ENCODE measurements at places on chromosomes 13 and 19.

DNA sequence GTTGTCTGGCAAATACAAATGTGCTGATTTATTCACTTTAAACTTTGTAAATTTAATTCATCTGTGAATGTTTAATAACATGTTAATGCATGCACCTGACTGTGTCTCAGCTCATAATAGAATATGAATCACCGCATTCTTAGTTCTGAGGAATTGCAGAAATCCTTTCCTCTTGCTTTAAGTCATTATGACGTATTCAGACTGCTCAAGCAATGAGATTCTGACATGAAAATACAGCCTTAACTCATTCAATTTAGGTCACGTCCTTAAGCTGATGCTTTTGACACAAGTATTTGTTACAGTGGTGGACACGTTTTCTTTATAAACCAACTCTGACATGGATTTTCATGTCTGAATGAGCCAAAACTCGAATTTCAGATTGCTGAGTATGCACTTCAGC, 541.0 kb upstream of the KLF12 start:
- no peak for DNase-seq

DNA sequence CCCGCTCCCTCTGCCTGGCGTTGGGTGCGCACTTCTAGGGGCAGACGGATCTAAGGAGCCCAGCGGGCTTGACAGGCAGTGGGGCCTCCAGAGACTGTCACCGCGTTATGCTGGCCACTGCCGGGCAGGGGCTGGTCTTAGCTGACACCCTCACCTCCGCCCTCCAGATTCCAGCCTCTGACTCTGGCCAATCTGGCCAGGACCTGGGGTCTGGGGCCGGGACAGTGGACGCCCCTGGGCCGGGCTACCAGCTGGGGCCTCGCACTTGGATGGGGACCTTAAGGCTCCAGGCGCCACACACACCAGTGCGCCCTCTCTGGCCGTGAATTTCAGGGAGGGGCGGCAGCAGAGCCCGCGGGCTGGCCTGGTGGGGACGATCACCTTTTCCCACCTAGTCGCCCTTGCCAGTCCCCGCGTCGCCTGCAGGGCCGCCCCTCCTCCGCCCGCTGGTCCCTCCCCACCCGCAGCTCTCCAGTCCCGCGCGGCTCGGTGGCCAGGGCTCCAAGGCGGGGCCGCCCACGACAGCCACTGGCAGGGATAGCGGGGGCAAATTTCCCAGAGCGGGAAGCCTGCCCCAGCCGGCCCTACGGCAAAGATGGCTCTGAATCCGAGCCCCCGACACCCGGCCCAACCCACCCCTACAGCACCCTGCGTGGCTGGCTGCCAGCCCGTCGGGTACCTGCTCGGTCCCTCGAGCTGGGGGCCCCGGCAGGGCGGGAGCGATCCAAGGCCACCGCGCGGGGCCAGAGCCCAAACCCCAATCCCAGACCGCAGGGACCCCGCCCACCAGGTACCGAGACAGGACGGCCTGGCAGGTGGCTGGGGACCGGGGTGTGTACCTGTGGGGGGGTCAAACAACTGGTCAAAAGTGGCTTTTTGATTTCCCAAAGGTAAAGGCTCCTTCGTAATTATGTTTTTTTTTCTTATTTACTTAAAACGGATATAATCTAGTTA, 6.1 kb upstream of the ZNF98 start:
- DNase-seq: no peak

DNA sequence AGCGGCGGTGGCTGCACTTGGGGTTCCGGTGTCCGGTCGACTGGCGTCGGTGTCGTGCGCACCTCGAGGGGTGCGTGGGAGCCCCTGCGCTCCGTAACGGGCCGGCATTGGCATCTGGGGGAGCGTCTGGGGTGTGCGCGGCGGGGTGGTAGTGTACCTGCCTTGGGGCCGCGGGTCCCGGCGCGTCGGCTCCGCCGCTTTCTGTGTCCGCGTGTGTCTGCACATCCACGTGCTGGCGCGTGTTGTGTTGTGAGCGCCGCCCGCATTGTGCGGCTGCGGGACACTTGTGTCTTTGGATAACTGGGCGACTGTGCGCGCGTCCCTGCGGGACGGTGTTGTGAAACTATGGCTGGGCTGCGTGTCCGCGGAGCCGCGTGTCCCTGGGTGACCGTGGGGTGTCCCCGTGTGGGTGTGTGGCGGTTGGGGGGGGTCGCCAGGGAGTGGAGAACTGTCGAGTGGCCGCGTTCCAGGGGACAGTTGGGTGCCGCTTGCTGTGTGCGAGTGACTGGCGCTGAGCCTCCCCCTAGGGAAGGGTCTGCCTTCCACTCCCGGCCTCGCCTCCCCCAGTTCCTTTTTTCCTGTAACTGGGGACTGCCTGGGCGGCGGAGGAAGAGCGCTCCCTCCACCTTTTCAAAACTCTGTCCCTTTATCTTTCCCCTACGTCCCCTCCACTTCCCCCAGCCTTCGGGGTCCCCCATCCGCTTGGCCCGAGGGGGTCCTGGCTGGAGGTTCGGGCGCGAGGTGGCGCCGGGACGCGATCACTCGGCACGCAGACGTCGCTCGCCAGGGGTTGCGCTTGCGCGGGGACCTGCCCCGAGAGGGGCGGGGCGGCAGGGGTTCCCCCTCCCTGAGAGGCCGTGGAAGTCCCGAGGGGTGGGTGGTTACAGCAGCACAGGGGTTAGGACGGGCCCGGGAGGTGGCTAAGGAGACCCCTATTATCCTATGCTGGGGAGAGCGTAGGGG, 5.7 kb upstream of the NFIC start:
- peak; percentile 64 for DNase-seq

DNA sequence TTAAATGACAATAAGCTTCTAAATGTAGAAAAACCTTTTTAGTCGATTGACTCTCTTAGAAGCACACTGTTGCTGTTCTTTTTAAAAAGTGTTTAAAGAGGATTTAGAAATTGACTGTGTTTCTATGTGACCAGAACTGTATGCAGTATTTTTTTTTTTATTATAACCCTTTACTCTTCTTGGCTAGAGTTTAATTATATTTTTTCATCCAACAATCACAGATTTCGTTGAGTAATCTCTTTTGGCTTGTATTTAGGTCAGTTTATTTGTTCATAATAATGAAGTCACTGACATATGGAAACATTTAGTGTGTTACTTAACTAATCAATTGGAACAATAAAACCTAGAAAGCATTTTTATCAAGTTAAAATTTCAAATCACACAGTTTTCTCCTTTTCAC, 19.9 kb downstream of the CSNK1A1L start:
- no peak for DNase-seq

- DNase-seq: no peak
Observed at GRCh38 chr13:30191491-30192100, 115.8 kb downstream of the KATNAL1 start.

DNA sequence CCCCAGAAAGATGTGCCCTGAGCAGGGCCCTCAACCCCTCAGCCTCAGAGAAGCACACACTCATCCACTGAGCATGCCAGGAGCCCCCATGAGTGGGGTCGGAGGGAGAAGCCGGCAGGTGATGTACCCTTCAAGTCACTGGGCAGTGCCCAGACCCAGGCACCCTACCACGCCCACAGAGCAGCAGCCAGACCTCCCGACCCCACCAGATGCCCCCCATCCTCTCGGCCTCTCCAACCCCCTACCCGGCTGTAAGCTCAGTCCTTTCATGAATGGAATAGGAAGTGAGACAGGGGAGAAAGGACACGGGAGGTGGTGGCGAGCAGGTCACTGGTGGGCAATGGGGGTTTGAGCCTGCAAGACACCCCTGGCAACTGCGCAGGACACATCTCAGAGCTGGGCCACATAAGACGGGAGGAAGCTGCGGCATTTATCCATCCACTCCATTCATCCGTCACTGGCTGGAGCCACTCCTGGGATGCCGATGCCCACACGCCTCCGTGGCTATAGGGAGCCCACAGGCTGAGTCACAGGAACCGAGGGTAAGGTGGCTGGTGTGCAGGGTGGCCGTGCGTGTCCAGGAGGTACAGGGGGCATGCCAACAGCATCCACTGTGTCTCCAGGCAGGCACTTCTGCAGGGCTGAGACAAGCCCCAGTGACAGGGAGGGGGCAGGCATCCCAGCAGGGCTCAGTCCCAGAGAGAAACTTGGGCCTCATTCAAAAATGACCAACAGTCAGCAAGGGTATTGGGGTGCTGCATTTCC, 23.8 kb upstream of the VSTM2B start:
- DNase-seq: no peak

GRCh38 chr19:38665219-38665931, 17.9 kb downstream of the ACTN4 start:
- DNase-seq: no peak

DNA sequence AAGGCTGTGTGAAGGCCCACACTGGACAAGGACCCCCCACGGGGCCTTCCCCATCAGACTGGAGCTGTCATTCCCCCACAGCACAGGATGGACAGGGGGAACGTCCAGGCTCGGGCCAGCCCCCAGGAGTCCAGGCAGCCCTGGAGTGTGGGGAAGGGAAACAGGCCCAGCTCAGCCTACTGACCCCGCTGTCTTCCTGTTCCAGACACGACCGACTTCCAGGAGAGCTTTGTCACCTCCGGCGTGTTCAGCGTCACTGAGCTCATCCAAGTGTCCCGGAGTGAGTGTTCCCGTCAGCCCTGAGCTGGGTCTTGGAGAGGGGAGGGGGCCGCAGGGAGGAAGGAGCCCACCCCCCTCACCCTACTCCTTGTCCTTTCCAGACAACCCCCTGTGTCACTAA, 47.0 kb downstream of the SMIM24 start:
- DNase-seq: no peak

- DNase-seq: peak; percentile 68
Observed at GRCh38 chr19:17511724-17512573, 500 bp downstream of the PGLS start.

- DNase-seq: no peak
Observed at GRCh38 chr13:85666356-85666755, 132.9 kb downstream of the SLITRK6 start.

GRCh38 chr19:39413272-39413910, 922 bp downstream of the PLEKHG2 start:
- DNase-seq: no peak

- no peak for DNase-seq
Observed at GRCh38 chr13:27976362-27977091, 7.4 kb upstream of the CDX2 start.

DNA sequence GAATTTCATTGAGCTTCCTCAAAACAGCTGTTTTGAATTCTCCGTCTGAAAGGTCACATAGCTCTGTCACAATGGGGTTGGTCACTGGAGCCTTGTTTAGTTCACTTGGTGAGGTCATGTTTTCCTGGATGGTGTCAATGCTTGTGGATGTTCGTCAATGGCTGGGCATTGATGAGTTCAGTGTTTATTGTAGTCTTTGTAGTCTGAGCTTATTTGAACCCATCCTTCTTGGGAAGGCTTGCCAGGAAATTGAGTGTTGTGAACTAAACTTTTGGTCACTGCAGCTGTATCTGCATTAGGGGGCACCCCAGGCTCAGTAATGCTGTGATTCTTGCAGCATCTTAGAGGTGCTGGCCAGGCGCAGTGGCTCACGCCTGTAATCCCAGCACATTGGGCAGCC, 22.0 kb downstream of the BLOC1S3 start:
- DNase-seq: no peak

DNA sequence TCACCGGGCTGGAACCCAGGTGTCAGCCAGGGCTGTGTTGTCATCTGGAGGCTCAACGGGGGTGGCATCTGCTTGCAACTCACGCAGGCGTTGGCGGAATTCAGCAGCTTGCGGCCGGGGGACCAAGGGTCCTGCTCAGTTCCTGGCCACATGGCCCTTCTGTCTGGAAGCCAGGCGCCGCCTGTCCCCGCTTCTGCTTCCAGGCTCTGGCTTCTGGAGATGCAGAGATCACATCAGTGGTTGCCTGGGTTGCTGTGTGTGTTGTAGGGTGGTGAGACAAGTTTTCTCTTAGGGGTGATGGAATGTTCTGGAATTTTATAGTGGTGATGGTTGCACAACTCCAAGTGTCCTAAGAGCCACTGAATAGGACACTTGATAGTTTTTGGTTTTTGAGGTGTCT, 5.0 kb downstream of the ADAT3 start:
- DNase-seq: no peak

DNA sequence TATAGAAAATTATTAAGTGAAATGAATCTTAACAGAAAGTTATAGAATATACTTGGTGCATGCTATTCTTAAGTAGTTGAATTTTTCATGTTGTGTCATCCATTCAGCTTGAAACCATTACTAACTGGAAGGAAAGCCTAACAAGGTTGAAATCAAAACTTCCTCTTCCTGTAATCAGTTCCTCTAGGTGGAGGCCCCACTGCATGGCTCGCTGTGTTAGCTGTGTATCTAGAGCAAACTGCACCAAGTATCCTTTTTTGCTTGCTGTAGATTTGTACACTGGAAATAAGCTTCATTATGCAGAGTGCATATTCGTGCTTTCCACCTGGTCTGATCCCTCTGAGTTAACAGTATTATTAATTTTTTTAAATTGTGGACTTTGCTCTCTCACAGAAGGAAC, 1146.1 kb downstream of the EFNB2 start:
- DNase-seq: no peak

DNA sequence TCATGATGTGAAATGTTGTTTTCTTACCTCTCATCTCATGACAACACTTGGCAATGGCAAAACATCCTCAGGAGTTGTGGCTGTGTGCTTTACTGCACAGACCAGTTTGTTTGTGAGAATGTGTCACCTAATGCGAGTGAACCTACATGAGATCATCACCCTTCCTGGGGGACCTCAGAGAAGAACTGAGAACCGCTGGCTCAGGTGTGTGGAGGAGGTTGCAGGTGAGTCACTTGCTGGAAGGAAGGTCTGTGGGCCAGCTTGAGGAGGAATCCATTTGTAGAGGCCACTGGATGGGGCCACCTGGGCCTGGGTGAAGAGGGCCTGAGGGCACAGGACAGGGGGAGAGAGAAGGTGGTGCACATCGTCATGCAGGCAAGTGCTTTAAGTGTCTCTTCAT, 3.0 kb upstream of the CEACAM1 start:
- no peak for DNase-seq

- no peak for DNase-seq
Observed at GRCh38 chr13:112477070-112477619, 101.0 kb downstream of the SPACA7 start.

DNA sequence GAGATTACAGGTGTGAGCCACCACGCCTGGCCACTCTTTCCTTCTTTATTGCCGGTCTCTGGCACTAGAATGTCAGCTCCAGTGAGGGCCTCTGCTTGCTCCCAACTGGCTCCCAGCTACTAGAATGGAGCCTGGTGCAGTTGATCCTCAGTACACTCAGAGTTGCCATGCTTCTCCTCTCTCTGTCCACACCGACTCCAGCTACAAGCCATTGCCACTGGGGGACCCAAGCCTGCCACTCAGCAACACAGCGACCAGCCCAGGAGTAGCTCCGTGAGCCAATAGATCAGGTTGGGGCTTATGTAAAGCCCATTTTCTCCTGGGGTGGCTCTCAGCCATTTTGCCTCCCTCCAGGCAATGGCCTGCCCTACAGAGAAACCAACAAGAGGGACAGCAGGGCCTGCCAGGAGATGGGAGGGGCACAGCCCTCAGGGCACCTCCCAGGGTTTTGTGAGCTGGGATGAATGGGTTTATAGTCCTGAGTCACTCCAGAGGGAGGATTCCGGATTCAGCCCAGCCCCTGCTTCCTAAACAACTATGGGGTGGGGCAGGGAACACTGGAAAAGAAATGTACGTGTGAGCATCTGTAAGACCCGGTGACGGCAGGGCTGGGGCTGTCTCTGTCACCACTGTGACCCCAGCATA, 36.5 kb downstream of the OPA3 start:
- DNase-seq: no peak

Measured in activated CD4-positive, alpha-beta T cell treated with anti-CD3 and anti-CD28 coated beads, Interleukin-2, amount 50 U/mL, for 24 hours (primary cell).